ENCODE measurements at places on chromosomes 1 and 21.

- no peak for DNase-seq
Measured at GRCh38 chr1:225882694-225883615, 775 bp upstream of the TMEM63A start.

- no peak for DNase-seq
Measured at GRCh38 chr1:55927702-55928290, 651.6 kb downstream of the PLPP3 start.

- DNase-seq: no peak
Measured at GRCh38 chr1:13797397-13797796, 97.4 kb downstream of the PRDM2 start.

DNA sequence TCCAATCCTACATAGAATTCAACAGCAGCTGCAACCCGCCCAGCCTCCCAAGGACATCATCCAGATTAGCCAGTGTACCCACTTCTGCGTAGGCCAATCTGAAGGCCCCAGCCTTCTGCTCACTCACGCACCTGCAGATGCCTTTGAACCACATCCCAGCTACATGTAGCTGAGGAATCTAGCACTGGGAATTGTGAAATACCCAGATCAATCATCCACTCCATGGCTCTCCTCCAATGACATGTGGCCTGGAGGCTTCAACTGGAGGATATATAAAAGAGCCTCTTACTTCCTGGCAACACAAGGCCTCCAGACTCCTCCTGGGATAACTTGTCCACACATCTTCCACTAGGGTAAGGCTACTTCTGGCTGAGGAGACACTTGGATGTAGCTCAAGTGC, at the start of gene LCE6A:
Gene LCE6A, plus strand, starts transcription at position 301 of the 400 bp plus-strand sequence. CDS start 665 bp downstream, outside the sequence.
- DNase-seq: no peak

DNA sequence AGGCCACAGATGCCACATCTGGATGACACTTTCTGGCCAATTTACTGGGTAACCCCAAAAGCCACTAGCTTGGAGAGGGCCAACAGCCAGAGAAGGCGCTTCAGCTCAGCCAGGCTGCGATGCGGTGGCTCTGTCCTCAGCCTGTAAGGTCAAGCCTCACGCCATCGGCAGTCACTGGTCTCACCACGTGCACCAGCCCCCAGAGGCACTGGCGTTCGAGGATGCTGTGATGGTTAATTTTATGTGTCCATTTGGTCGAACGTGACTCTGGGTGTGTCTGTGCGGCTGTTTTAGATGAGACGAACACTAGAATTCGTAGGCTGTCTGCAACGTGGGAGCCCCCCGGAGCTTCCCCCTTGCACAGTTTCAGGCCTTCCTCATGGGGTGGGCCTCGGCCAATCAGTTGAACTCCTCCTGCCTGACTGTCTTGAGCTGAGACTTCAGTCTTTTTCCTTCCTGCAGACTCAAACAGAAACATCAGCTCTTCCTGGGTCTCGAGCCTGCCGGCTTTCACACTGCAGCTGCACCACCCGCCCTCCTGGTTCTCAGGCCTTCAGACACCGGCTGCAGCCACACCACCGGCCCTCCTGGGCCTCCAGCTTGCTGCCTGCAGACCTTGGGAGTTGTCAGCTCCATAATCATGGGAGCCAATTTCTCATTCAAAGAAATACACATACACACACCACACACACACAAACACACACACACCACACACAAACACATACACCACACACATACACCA, 41.6 kb upstream of the SLC45A1 start:
- no peak for DNase-seq

DNA sequence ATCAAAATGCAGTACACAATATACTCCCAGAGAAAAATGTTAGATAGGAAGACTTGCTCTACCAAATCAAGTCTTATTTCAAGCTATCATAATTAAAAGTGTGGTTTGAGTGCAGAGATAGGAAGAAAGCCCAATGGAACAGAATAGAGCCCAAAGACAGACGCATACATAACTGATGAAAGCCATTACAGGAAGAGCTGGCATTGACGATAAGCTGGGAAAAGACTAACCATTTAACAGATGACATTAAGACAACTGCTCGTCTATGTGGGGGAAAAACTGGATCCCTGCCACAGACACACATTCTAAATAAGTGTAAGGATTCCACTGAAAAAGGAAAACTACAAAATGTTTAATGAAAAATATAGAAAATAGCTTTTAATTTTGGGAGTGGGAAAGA, 85.5 kb downstream of the NGF start:
- DNase-seq: no peak

DNA sequence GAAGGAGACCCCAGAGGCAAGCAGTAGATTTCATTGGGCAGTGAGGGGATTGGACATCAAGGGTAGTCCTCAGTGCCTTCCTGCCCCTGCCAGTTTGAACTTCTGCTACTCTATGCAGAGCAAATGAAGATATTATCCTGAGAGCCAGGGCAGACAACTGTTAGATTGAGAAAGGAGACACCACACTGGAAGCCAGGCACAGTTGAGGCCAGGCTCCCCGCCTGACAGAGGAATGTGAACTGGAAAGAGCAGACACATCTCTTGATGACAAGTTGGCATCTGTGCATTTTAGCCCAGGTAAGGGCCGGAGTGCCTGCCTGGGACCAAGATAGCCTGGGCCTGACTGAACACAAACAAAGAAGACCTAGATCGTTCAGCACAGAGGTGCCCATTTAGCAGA, 16.0 kb downstream of the SH3BGR start:
- DNase-seq: no peak

DNA sequence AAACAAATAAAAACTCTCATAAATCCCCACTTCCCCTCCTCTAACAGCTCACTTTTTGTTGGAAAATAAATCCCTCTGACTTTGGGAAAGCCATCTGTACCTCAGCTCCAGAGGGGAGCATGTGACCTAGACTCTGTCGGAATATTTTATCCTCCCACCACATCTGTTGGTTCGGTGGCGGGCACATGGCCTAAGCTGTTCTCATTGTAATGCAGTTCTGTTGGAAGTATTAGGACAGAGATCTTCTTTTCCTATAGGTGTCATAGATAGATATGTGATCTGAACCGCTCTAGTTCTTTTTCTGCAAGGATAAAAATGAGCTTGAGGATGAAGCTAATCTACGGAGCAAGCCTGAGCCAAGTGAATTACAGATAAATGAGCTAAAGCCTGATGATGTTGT, 50.5 kb upstream of the EPS8L3 start:
- DNase-seq: no peak
